Type B pancreatic cell (in vitro differentiated cells): ENCODE measurements at places on chromosomes 7 and 10. TPM values are rescaled to one million over a fixed set of nuclear protein-coding genes. Genes with fewer than 3 reads are reported as not detected.

Gene HMX3
- total RNA-seq, result 0.77 TPM in 1 of 2 replicates, not detected in the other

Gene SPDYE1
- not detected in 2 replicates for total RNA-seq

Gene FBXW4
- 39.0 and 43.7 TPM in 2 replicates for total RNA-seq

Gene UNCX
- total RNA-seq, result 0.48 TPM in 1 of 2 replicates, not detected in the other

Gene EPHA1
- total RNA-seq, result 18.0 and 40.1 TPM in 2 replicates

Gene ENTPD1
- total RNA-seq, result 0.69 and 1.0 TPM in 2 replicates

Gene DPYSL4
- total RNA-seq, result 11.7 and 61.9 TPM in 2 replicates

Gene PILRA
- 2.1 and 2.8 TPM in 2 replicates for total RNA-seq

Gene PTPRE
- 2.5 and 3.6 TPM in 2 replicates for total RNA-seq

Gene ABCB1
- 31.3 and 65.7 TPM in 2 replicates for total RNA-seq

Gene ERVW-1
- 0.12 and 1.2 TPM in 2 replicates for total RNA-seq

Gene GAD2
- 15.3 and 16.9 TPM in 2 replicates for total RNA-seq

Gene MMD2
- not detected in 2 replicates for total RNA-seq

Gene UCMA
- total RNA-seq, result not detected in 2 replicates

DNA sequence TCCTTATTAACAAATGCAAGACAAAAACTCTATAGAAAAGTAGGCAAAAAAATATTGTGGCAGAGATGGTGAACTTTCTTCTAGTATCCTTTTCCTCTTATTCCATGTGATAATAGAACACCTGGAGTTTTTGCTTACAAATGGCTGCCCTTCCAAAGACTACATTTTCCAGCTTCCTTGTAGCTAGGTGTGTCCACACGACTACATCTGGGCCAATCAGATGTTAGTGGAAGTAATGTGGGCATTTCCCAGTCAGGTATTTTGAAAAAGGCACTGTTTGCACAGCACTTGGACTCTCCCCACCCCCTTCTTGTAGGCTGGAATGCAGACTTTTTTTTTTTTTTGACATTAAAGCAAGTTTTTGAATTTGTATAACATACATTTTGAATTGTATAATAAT lies 105.5 kb upstream of the TBX20 start:
- peaks cover 20% of the 10 kb centered on the region for H3K4me1 ChIP-seq
- no peaks in the 10 kb centered on the region for H3K27me3 ChIP-seq
- no peak overlapping the region for H3K4me3 ChIP-seq
- no peak overlapping the region for H3K27ac ChIP-seq
- DNase-seq, result no peak

GRCh38 chr7:118745927-118746326 lies 521.4 kb downstream of the ANKRD7 start:
- no peaks in the 10 kb centered on the region for H3K4me1 ChIP-seq
- no peak overlapping the region for H3K27ac ChIP-seq
- H3K36me3 ChIP-seq, result no peaks in the 10 kb centered on the region
- H3K27me3 ChIP-seq, result no peaks in the 10 kb centered on the region
- DNase-seq, result no peak

GRCh38 chr7:152502813-152503790 lies 67.3 kb upstream of the KMT2C start:
- H3K27ac ChIP-seq, result no peak overlapping the region
- no peak overlapping the region for H3K4me3 ChIP-seq
- H3K27me3 ChIP-seq, result no peaks in the 10 kb centered on the region
- H3K36me3 ChIP-seq, result no peaks in the 10 kb centered on the region
- no peak for DNase-seq

DNA sequence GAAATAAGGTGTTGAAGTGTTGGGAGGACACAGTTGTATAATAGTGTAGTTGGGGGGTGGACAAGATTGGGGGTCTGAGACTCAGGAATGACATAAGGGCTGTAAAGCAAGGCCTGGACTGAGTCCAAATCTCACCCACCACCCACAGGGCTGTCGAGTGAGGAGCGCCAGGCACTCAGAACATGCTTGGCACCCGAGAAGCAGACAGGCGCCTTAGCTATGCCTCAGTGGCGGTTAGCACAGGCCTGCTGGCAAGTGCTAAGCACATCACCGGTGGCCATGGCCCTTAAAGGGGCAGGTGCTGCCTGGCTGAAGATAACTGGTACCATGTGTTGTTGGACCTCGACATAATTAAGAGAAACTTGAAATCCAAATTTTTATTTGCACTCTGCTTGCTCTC lies 90.7 kb downstream of the COL13A1 start:
- no peak overlapping the region for H3K27ac ChIP-seq
- H3K4me1 ChIP-seq, result peaks cover 13% of the 10 kb centered on the region
- no peaks in the 10 kb centered on the region for H3K36me3 ChIP-seq
- H3K4me3 ChIP-seq, result no peak overlapping the region

- DNase-seq, result no peak
- H3K36me3 ChIP-seq, result no peaks in the 10 kb centered on the region
- peaks cover 4% of the 10 kb centered on the region for H3K4me1 ChIP-seq
- H3K4me3 ChIP-seq, result no peak overlapping the region
- H3K27ac ChIP-seq, result no peak overlapping the region
- H3K27me3 ChIP-seq, result peaks cover 27% of the 10 kb centered on the region
These were observed 9.9 kb upstream of the ZC3HAV1 start for GRCh38 chr7:139119486-139119849.

GRCh38 chr10:86308056-86308455 lies 58.5 kb downstream of the GRID1 start:
- H3K4me1 ChIP-seq, result no peaks in the 10 kb centered on the region
- H3K36me3 ChIP-seq, result no peaks in the 10 kb centered on the region
- peaks cover 25% of the 10 kb centered on the region for H3K27me3 ChIP-seq
- H3K27ac ChIP-seq, result no peak overlapping the region
- DNase-seq, result no peak

DNA sequence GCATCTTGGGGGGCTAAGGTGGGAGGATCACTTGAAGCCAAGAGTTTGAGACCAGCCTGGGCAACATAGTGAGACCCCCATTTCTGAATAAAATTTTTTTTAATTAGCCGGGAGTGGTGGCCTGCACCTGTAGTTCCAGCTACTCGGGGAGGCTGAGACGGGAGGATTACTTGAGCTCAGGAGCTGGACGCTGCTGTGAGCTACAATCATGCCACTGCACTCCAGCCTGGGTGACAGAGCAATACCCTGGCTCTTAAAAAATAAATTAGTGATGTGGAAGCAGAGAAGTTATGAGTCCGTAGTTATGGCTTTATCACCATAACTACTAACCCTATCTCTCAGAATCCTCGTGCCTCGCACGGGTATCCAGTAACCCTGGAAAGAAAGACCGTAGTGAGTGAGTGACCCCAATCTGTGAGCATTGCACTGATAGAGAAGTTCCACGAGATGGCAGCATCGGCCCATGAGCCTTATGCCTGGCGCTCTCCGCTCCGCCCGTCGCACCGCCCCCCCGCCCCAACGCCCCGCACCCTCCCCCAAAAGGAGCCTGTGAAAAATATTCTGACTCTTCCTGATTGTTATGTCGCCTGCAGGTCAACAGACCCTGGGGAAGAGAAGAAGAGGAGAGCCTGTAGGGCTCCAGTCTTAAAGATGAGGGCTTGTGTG lies 4.9 kb upstream of the SLC29A3 start:
- peaks cover 35% of the 10 kb centered on the region for H3K4me1 ChIP-seq
- H3K4me3 ChIP-seq, result peak overlapping the region; percentile 66
- H3K27ac ChIP-seq, result no peak overlapping the region
- no peaks in the 10 kb centered on the region for H3K36me3 ChIP-seq
- no peak for DNase-seq

DNA sequence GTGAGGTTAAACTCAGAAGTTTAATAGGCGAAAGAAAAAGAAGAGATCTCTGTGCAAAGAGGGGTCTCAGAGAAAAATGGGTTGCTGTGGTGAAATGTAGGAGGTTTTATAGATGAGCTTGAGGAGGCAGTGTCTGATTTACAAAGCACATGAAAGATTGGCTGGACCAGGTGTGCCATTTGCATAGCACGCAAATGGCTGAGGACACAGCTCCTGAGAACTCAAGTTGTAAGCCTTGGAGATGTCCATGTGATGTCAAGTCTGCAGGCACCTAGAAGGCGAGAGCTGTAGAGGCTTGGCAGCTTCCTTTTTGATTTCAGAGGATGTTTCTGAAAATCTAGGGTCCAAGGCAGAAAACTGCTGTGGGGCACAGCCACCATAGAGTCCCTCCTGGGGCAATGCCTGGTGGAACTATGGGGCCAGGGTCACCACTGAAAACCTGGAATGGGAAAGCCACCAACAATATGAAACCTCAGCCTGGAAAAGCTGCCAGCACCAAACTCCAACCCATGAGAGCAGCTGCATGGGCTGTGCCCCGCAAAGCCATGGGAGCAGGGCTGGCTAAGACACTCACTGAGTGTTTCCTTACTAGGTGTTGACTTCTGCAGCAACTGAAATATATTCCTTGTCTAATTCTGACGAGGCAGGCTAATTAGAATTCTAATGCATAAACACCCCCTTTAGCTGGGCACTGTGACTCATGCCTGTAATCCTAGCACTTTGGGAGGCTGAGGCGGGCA lies 96.9 kb upstream of the TNS3 start:
- no peak overlapping the region for H3K4me3 ChIP-seq
- H3K4me1 ChIP-seq, result peaks cover 26% of the 10 kb centered on the region
- no peaks in the 10 kb centered on the region for H3K27me3 ChIP-seq
- H3K27ac ChIP-seq, result no peak overlapping the region
- H3K36me3 ChIP-seq, result no peaks in the 10 kb centered on the region
- DNase-seq, result no peak

- H3K4me3 ChIP-seq, result no peak overlapping the region
- peaks cover 32% of the 10 kb centered on the region for H3K27me3 ChIP-seq
- no peak for DNase-seq
- no peak overlapping the region for H3K27ac ChIP-seq
These were observed 33.8 kb downstream of the SLC26A4 start for GRCh38 chr7:107694386-107694785.

GRCh38 chr10:68668231-68668630 lies 52.8 kb upstream of the CCAR1 start:
- H3K36me3 ChIP-seq, result peaks cover 34% of the 10 kb centered on the region
- H3K4me1 ChIP-seq, result no peaks in the 10 kb centered on the region
- H3K4me3 ChIP-seq, result no peak overlapping the region
- no peaks in the 10 kb centered on the region for H3K27me3 ChIP-seq
- no peak overlapping the region for H3K27ac ChIP-seq

GRCh38 chr7:139125657-139126056 lies 16.1 kb upstream of the ZC3HAV1 start:
- H3K27me3 ChIP-seq, result peaks cover 48% of the 10 kb centered on the region
- no peak overlapping the region for H3K4me3 ChIP-seq
- H3K27ac ChIP-seq, result no peak overlapping the region
- no peaks in the 10 kb centered on the region for H3K4me1 ChIP-seq
- H3K36me3 ChIP-seq, result no peaks in the 10 kb centered on the region

DNA sequence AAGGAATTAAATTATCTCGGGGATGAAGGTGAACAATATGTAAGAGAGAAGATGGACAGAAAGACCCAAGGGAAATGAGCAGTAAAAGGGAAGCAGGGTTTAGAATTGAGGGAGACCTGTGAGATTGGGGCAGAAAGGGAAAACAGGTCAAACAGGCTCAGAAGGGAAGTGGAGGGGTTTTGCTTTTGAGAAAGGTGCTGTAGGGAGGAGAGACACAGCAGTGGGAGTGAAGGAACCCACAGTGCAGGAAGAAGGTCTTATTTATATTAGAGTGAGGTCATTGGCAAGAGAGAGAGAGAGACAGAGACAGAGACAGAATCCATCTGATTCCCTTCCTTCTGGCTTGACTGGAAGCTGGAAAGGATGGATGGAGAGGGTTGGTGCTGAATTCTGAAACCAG lies 3.5 kb upstream of the TCAF1 start:
- peak overlapping the region; percentile 12 for H3K27ac ChIP-seq
- H3K36me3 ChIP-seq, result no peaks in the 10 kb centered on the region
- H3K27me3 ChIP-seq, result no peaks in the 10 kb centered on the region

DNA sequence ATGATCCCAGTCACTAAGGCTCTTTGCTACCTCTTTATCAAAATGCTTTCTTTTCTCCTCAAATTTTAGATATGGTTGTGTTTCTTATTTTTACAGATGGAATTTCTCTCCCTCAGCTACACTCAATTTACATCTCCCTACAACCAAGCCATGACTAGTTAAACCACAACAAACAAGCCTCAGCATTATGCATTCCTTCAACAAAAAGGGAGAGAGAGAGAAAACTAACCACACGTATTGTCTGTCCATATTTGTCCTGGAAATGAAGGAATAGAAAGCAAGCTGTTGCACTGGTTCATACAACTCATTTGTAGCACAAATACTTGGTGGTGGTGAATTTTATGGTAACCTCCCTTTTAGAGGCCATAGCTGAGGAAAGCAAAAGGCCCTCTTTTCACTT lies 286.4 kb downstream of the AHR start:
- no peak overlapping the region for H3K27ac ChIP-seq
- DNase-seq, result no peak
- H3K36me3 ChIP-seq, result no peaks in the 10 kb centered on the region

DNA sequence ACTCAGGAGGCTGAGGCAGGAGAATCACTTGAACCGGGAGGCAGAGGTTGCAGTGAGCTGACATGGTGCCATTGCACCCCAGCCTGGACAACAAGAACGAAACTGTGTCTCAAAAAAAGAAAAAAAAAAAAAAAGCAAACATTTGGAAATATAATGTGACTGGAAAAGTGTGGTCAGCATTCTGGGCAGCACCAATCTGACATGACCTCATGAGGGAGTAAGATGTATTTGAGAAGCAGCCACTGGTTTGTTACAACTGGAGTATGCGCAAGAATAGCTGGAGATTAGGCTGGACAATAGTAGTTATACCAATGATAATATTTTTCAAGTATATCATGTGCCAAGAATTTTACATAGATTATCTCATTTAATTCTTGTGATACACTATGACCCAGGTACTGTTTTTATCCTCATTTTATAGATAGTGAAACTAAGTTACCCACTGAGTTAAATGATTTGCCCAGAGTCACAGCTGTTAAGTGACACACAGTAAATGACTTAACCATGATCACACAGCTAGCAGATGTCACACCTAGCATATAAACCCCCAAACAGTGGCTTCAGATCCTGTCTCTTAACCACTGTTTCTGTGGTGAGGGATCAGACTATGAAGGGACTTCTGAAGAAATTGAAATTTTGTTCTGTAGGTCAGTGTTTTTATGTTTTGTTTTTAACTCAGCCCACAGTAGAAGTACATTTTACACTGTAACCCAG lies 11.1 kb downstream of the MCU start:
- peaks cover 6% of the 10 kb centered on the region for H3K4me1 ChIP-seq
- no peaks in the 10 kb centered on the region for H3K27me3 ChIP-seq
- H3K36me3 ChIP-seq, result no peaks in the 10 kb centered on the region
- H3K4me3 ChIP-seq, result no peak overlapping the region

DNA sequence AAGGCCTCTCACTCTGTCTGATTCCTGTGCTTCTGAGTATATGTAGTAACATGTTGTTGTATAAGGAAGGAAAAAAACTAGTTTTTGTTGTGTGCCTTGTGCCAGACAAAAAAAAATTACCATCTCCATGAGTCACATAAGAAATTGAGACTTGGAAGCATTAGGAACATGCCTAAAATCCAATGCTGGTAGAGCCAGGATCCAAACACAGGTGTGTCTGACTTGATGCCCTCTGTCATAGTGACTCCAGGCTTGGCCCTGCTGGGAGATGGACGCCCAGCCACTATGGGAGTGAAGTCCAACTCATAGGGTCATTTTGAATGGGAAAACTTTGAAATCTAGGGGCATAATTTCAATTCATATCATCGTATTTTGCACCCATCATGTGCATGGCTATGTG lies 38.0 kb downstream of the PYROXD2 start:
- peak overlapping the region; percentile 57 for H3K27ac ChIP-seq
- DNase-seq, result no peak
- H3K27me3 ChIP-seq, result peaks cover 11% of the 10 kb centered on the region
- H3K36me3 ChIP-seq, result no peaks in the 10 kb centered on the region
